ENCODE measurements at places on chromosomes 4 and X.

GRCh38 chr4:101321481-101322042, 25.8 kb downstream of the PPP3CA start:
- ATAC-seq = no peak

- peak; percentile 61 for ATAC-seq
Measured at GRCh38 chrX:57380026-57380796, 93.7 kb downstream of the FAAH2 start.

- ATAC-seq = no peak
Measured at GRCh38 chr4:94470132-94470531, 18.4 kb downstream of the PDLIM5 start.

- ATAC-seq = peak; percentile 47
Measured at GRCh38 chr4:80266253-80266901, at the start of gene FGF5. TSS of gene FGF5 (plus strand) at chr4:80266664. CDS start at chr4:80266825, 161 bp downstream.

- ATAC-seq = no peak
Measured at GRCh38 chrX:2521092-2521926, 20.5 kb upstream of the DHRSX start.

DNA sequence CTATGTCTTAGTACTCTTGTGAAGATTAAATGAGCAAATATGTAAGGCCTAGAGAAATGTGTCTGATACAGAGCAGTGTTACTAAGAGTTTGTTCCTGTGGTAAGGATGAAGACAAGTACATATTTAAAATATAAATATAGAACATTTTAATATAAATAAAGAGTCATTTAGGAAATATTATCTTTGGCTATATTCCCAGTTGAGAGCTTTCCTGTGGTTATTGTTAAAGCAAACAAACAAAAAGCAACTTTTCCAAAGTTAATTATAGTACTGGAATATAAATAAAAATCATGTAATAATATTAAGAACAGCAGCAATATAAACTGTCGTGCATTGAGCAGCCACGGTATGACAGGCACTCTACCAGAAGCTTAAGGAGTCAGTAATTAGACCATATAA, 472.5 kb downstream of the INPP4B start:
- no peak for ATAC-seq

Data from activated CD4-positive, CD25-positive, alpha-beta regulatory T cell treated with anti-CD3 and anti-CD28 coated beads, Interleukin-2, amount 50 U/mL, for 24 hours (primary cell).